ENCODE measurements at places on chromosomes 4 and X.

- no peak for DNase-seq
These were observed 10.1 kb downstream of the PITX2 start for GRCh38 chr4:110612631-110613269.

DNA sequence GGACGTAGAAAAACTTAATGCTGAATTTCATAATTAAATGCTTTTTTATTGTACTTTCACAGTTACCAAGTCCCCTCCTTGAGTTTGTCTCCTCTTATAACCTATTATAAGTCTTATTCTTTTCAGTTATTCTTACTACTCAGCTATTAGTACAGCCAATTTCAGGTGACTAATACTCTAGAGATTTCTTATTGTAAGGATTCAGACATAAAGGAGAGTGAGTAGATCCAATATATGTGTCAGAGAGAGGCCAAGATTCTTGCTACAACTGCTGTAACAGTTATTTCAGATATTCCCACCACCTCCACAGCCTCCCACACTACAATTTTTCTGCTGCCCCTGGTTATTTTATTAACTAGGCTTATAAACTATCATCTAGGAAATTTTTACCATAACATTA, 274.5 kb downstream of the GPAT3 start:
- no peak for DNase-seq

DNA sequence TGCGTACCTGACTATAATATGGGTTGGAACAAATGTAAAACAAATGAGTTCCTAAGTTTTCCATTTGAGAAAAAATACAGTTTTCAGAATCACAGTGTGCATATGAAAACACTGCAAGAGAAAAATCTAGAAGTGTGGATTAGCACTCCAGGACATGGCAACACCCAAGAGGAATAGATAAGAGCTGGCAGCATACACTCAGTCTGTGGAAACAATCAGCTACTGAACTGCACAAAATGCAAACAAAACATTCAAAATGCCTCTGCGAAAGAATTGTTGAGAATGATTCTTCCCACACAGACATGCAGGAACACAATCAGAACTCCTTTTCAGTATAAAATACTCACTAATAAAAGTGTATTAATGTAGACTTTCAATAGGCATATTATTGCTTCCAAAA, 39.9 kb downstream of the ATP8A1 start:
- no peak for DNase-seq

DNA sequence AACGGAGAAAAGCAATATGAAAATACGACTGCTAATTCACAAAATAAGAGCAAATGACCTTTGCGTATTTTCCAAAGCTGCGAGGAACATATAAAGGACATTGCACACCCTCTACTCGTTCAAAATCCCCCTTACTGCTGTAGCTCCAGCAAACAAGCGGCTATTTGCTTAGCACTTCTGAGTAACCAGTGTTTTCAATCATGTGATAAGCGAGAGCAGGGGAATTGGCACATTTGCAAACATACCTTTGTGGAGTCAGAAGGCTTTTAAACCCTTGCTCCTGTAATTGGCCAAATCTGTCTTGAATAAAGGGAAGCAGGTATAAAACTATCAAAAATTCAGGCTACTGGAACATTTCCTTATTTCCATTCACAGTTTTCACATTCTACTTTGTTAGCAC, 610.2 kb downstream of the UBE2NL start:
- DNase-seq, result no peak

GRCh38 chr4:52425751-52426326, 233.3 kb downstream of the USP46 start:
- DNase-seq, result no peak

- peak; percentile 77 for DNase-seq
These were observed 9.8 kb upstream of the ANXA5 start for GRCh38 chr4:121706595-121707021.

- DNase-seq, result no peak
These were observed 4.3 kb upstream of the HAUS7 start for GRCh38 chrX:153474718-153475117.

DNA sequence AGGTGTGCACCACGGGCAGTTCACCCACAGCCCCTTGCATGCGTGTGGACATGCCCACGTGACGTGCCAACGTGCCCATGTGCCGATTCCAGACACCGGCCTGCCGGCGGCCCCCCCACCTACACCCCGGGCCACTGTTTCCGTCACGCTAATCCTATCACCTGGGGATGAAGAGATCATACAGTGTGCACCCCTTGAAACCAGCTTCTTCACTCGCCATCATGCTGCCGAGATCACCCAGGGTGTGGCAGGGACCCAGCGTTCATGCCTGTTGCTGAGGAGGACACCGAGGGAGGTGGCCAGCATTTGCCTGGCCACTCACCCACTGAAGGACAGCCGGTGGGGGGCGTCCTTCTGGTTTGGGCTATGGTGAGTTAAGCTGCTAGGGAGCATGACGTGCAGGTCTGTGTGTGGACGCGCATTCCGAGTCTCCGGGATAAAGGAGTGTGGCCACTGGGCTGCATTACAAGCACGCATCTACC, 14.1 kb downstream of the CTBP1 start:
- no peak for DNase-seq

- no peak for DNase-seq
These were observed 69.6 kb downstream of the FAM53A start for GRCh38 chr4:1614502-1614853.

DNA sequence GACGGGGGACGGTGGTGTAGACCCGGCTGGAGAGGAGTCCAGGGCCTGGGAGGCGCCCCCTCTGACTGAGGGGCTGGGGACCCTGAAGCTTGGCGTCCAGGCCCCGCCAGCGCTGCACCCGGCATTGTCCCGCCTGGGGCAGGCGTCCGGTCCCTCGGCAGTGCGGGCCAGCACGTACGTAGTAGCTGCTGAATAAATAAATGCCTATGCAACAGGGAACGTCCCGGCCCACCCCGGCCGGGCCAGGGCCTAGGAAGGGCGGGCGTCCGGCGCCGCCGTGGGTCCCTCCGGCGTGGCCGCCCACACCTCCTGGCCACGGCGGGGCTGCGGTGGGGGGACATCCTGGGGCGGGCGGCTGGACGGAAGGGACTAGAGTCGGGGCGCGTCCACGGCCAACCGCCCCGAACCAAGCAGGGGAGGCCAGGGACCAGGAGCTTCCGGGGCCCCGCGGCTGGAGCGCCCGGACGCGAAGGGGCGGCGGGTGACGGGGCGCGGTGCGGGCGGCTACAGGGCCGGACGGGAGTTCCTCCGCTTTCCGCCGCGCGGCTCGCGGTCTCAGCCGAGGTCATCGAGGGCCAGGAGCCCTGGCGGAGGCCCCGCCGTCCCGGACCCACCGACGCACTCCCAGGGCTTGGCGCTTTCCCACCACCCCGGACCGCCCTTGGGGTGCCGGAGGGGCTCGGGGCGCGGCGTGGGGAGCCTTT, 886 bp upstream of the WWC2 start:
- no peak for DNase-seq

GRCh38 chr4:26179316-26179760, 141.5 kb upstream of the RBPJ start:
- no peak for DNase-seq

DNA sequence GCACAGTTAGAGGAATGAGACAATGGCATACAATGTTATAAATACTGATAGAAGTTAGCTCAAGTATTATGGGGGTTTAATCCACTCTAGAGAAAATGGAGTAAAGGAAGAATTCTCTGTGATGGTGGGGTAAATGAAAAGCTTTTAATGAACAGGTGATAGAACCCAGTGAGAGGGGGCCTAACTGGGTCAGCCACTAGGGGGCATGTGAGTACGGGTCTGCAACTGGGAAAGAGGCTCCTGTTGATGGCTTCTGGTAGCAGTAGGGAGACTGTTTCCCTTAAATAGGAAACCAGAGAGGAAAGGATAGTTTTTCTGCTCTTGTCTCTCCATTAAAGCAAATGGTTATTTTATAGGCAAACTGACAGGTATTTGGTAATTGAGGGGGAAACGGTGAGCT, 132.8 kb upstream of the GPR101 start:
- no peak for DNase-seq

DNA sequence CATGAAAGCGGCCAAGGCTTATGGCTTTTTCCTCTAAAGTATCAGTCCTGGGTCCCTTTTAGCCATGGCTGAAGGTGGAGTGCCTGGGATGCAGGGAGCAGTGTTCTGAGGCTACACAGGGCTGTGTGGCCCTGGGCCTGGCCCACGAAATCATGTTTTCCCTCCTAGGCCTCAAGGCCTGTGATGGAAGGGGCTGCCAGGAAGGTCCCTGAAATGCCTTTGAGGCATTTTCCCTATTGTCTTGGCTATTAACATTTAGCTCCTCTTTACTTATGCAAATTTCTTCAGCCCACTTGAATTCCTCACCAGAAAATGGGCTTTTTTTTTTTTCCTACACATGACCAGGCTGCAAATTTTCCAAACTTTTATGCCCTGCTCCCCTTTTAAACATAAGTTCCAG, 657.0 kb downstream of the DACH2 start:
- DNase-seq, result no peak

- DNase-seq, result no peak
These were observed 97.1 kb downstream of the MGST2 start for GRCh38 chr4:139762720-139763119.

DNA sequence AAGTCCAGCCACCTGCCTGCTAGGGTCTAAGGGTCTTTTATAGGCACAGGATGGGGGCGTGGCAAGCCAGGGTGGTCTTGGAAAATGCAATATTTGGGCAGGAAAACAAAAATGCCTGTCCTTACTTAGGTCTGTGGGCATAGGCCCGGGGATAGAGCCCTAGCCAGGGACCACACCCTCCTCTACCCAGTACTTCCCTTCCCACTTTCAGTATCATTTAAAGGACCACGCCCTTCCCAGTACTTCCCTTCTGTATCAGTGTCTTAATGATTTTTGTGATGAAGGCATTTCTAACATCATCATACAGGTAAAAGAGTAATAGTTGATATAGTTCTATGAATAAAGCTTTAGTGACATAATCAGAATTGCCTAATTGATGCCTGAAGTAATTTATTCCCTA, 11.4 kb downstream of the BANK1 start:
- DNase-seq, result no peak

- no peak for DNase-seq
These were observed 56.0 kb upstream of the STPG2 start for GRCh38 chr4:98199247-98199646.

- DNase-seq, result no peak
These were observed 40.5 kb downstream of the ANXA5 start for GRCh38 chr4:121656269-121656641.

DNA sequence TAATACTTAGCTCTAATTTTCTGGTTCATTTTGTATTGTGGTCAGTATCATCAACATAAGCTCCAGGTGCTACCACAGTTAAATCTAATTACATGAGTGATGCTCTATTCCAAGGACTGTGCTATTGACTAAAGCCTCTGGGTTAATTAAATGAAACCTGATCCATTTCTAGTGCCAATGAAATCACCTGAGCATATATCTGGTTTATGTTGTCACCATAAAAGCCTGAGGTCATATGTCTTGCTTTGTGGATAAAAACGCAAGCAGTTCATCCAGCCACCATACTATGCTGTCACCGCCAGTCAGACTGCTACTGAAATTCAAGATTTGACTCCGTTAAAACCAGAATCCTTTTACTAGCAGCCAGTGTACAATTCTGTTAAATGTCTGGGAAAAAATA, 64.2 kb upstream of the ZNF518B start:
- no peak for DNase-seq

DNA sequence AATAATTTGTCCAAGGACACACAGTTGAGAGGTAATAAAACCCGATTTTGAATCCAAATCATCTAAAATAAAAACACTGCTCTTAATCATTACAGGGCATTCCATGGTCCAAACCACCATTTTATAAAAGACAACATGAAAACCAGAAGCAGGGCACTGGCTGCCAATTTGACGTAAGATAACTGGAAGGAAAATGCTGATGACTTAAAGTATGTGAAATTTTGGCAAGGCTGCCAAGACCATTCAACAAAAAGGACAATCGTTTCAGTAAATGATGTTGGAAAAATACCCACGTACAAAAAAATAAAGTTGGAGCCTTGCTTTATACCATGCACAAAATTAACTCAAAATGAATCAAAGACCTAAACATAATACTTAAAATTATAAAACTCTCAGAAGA, 344.4 kb downstream of the RAPGEF2 start:
- DNase-seq, result no peak

DNA sequence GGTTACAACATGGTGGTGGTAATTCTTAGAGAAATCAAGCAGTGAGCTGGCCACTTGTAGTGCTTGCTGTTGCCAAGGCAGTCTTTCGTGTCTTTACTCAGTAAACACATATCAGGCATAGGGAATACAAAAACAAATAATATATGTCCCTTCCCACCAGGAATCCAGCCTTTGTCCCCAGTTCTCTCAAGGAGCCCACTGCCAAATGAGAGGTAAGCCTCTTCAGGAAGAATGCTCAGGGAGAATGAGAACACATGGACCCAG, 421 bp upstream of the PLAC1 start:
- DNase-seq, result no peak

DNA sequence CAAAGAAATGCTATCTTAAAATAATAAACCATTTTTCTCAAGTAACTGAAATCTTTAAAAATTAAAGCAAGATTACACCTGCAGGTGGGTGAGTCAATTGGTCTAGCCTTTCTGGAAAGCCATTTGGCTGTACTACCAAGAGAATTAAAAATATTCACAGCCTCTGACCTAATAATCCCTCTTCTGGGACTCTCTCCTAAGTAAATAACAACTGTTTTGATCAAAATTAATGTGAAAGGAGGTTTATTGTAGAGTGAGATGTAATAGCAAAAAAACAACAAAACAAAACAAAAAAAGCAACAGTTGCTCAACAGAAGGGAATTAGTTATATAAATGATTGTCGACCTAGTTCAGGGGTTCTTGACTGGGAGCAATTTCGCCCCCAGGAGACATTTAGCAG, 89.0 kb downstream of the GEMIN8 start:
- DNase-seq, result no peak

DNA sequence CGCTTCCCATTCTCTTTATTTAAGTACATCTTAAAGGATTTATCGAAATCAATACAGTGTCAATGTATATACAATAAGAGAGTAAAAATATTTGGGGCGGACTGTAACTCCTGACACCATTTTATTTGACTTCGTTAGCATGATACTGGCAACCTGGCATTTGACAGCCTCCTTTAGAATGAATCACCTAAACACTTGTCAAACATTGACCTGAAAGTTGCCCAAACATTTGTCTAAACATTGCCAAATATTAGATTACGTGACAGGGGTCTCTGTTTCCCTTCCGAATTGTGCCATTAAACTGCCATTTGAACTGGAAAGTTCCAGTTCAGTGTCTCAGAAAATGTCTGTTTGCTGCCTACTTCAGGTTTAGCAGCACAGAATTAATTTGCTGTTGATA, 20.8 kb upstream of the FAM9A start:
- DNase-seq, result no peak

- no peak for DNase-seq
These were observed 315.9 kb downstream of the MAPK10 start for GRCh38 chr4:86043755-86044592.

DNA sequence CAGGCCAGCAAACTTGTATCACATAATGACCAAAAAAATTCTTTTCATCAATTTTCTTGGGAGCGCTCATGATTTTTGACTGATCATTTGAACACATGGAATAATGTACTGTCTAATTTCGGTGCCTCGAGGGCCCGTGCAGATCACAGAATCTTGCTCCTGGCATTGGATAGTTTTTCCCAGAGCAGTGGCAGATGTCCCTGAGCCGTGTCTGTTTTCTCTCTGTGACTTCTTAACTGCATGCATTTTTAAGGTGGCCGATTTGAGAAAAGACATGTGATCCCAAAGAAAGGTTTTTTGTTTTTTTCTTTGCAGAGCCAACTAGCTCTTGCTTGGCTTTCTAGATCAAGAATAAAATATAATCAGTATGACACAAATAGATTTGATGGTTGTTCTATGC, 19.7 kb downstream of the GPRIN3 start:
- no peak for DNase-seq

Measured in GM04503 (cell line).